ACHN (cell line): ENCODE measurements at places on chromosomes 3 and 15.
A peak's percentile ranks its signal among the peaks of the same experiment; 100 is the strongest.

DNA sequence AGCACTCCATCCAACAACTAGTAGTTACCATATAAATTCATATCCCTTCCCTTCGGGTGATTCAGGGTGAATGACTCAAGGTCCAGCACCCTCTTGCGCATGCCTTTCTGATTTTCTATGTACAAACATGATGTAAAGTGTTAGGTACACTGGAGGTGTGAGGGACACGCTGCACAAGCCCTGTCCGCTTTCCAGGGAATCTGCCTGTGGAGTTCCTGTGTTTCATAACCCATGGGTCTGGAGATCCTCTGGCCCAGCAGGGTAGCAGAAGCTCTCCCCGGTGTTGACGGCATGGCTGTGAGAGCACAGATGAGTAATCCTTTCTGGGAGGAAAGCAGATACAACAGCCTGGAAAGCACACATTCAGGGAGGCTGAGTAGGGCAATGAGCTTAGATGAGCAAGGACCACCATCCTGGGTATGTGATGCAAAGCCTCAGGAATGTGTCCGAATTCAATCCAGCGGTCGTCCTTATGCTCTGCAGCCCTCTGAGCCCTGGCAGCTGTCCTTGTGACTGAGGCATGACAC, 142.9 kb upstream of the TP63 start:
- DNase-seq, result no peak

DNA sequence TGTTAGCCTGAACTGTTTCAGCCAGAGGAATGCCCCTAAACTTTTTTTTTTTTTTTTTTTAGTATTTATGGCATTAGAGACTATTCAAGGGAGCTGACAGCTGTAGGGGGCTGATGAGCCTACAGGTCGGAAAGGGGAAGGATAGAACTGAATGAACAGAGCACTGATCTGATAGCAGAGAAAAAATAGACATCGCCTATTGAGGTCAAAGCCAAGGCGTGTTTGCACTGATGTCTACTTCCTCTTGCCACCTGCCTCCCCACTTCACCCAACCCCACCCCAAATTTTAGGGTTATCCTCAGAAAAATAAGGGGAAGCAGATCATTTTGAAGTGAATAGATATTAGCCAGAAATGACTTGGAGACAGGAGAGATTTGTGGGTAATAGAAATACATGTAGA, 3.0 kb upstream of the ZMAT3 start:
- no peak for DNase-seq

GRCh38 chr15:98812716-98813446, 164.5 kb downstream of the IGF1R start:
- DNase-seq, result no peak

- DNase-seq, result no peak
These were observed 65.1 kb upstream of the TEX264 start for GRCh38 chr3:51605938-51606337.

- no peak for DNase-seq
These were observed 317.8 kb downstream of the LPP start for GRCh38 chr3:188471723-188472122.

- no peak for DNase-seq
These were observed 28.9 kb downstream of the GRAMD1C start for GRCh38 chr3:113867506-113867905.

GRCh38 chr15:96070636-96071035, 259.9 kb upstream of the NR2F2 start:
- no peak for DNase-seq

DNA sequence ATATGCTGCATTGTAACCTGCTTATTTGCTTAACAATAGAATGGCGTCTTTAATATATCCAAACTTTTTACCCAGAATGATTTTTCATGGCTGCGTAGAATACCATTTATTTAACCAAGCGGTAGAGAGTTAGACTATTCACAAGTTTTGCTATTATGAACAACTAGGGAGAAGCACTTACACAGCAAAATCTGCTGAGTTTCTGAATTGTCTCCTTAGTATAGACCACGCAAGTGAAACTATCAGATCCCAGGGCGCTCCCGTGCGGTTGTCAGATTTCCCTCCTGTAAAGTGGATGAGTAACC, 12.6 kb upstream of the ADPGK start:
- no peak for DNase-seq

GRCh38 chr3:192888190-192888589, 29.5 kb downstream of the MB21D2 start:
- DNase-seq, result peak; percentile 77

DNA sequence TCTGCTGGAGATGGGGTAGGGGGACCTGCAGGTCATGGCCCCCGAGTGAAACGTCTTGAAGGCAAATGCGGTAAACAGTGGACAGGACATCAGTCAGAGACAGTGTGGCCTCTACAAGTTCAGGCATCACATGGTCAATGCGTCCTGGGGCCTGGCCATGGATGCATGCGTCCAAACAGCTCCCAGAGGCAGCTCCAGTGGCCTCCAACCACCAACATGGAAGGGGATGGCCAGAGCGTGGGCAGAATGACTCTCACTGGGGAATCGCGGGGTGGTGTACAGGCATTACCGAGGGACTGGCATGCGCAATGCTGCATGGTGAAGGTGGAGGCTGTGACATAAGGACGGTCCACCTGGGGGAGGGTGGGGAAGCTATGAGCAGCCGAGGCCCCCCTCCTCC, 35.6 kb upstream of the IQSEC1 start:
- DNase-seq, result no peak

GRCh38 chr15:81295486-81296121, 28.3 kb downstream of the STARD5 start:
- DNase-seq, result no peak

GRCh38 chr15:40034186-40034946, 4.6 kb downstream of the SRP14 start:
- no peak for DNase-seq

DNA sequence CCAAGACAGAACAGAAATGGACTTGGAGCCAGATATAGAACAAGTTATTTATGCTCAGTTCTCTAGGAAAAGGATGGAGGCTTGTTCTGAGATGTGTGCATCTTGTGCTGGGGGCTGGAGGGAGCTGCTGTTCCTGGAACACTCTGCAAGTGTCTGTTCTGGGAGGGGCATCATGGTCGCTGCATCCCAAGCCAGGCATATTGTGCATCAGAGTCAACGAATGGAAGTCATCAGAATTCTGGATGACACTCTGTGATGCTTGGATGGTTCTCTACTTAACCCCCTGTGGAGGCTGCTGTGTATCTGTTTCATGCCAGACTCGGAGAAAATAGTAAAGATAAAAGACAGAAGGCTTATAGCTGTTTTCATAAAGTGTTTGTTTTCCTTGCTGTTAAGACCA, 34.7 kb downstream of the RPL22L1 start:
- no peak for DNase-seq

DNA sequence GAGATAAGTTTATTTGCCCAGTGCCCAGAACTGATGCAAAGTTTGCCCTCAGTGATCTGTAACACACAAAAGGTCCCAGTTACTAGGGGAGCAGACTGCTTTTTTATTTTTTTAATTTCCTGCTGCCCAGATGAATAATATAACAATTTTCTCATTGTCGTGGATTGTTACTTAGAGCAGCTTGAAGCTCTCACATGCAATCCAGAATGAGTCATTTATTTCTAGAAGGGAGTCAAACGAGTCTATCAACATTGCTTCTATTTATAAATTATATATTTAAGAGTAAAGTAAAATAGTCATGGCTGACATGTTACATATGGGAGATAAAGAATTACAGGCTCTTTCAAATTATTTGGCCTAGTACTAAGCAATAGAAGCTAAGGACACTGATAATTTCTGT, 41.3 kb downstream of the MEIS2 start:
- no peak for DNase-seq

DNA sequence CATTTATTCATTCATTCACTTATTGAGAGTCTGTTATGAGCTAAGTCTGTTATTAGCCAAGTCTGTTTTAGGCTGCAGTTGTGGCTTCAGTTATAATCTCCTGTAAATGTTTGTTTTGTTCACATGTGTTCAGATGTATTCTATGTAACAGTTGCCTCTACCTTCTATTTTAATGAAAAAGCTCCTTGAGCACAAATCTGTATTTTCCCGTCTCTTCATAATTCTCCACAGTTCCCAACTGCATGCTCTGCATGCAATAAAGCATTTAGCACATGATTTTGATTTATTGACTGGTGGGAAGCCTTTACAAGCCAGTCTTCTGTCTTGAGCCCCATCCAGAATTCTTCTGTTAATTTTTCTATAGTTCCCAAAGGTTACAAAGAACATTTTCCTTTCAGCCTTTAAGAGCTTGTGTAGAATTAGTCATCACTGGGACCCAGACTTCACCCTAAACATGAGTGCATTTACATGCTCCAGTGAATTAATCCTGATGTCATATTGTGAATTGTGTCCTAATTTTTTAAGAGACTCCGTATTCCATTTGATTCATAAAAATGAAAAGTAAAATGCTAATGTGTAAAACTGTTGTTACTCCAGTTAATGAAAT, 122.3 kb upstream of the NR2E3 start:
- DNase-seq, result no peak

DNA sequence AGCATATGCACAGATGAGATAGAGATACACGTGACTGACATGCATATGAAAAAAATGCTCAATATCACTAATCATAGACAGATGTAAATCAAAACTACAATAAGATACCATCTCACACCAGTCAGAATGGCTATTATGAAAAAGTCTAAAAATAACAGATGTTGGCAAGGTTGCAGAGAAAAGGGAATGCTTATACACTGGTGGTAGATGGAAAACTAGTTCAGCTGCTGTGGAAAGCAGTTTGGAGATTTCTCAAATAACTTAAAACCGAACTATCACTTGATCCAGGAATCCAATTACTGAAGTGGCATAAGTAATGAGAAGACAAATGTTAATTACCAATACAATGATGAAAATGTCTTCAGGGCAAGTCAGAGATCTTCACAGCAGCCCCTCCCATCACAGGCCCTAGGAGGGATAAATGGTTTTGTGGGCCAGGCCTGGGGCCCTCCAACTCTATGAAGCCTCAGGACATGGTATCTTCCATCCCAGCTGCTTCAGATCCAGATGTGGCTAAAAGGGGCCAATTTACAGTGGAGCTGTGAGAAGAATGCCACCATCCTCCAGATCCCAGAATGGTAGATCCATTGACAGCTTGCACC, 71.4 kb upstream of the PLSCR4 start:
- no peak for DNase-seq

- DNase-seq, result peak; percentile 72
These were observed at the start of gene LPP for GRCh38 chr3:188154014-188154808. Gene LPP, plus strand, starts transcription at chr3:188154157. Its CDS starts 251,964 bp downstream, at chr3:188406121.

DNA sequence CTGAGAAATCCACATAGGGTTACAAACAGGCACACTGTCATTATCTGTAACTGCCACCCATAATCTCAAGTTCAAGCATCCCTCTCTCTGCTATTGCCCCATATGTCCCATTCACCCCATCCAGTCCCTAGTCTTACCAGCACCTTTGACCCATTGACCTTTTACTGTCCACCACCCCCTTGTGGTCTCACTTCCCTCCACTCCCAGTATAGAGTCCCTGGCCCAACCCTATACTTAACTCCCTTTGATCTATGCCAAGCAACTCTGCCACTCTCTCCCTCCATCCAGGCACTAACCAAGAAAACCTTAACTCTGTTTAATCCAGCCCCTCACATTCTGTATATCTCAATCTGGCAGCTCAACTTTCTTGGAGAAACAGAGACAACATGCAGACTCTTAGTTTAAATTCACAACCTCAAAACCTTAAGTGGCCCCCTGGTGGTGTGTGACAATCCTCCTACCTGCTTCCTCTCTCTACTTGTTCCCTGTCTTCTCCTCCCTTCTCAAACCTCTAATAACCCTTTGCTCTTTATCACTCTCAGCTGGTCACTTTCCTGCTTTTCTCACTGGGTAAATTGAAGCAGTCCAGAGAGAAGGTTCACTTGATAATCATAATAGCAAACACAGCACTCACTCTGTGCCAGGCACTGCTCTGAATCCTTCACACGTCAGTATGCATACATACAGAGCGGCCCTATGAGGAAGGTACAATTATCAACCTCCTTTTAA, 162.7 kb downstream of the STT3B start:
- no peak for DNase-seq

DNA sequence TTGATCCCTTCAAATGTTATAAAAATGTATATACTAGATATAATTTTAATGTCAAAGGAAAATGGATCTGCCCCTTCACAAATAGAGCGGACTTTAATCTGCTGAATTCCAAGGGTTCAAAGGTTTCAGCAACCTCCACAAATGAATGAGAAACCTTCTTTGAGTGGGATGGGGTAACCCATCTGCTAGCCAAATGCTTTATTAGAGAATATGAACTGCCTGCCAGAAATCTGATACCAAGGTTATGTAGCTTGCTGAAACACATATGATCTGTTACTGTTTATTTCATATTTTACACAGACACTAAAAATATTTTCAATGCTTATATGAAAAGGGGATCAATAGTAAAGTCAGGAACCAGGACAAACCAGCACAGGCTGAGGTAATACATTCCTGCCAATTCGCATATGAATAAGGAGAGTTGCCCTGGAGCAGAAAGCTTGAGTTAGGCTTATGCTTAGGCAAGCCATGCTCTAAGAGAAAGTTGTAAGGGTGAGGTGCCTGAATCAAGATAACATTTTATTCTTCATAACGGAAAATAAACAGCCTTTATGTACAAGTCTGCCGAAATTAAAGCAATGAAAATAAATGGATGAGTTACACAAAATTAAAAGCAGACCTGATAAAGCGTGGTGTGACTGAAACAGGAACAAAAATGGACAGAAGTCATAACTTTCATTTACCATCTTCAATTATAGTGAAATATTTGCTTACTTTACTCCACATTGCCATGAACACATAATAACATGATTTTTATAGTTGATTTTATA, 26.5 kb downstream of the PLOD2 start:
- no peak for DNase-seq

- DNase-seq, result no peak
These were observed 80.3 kb downstream of the SMAD3 start for GRCh38 chr15:67145710-67146109.

- DNase-seq, result peak; percentile 22
These were observed 54.6 kb downstream of the PPM1L start for GRCh38 chr3:160810362-160811236.

DNA sequence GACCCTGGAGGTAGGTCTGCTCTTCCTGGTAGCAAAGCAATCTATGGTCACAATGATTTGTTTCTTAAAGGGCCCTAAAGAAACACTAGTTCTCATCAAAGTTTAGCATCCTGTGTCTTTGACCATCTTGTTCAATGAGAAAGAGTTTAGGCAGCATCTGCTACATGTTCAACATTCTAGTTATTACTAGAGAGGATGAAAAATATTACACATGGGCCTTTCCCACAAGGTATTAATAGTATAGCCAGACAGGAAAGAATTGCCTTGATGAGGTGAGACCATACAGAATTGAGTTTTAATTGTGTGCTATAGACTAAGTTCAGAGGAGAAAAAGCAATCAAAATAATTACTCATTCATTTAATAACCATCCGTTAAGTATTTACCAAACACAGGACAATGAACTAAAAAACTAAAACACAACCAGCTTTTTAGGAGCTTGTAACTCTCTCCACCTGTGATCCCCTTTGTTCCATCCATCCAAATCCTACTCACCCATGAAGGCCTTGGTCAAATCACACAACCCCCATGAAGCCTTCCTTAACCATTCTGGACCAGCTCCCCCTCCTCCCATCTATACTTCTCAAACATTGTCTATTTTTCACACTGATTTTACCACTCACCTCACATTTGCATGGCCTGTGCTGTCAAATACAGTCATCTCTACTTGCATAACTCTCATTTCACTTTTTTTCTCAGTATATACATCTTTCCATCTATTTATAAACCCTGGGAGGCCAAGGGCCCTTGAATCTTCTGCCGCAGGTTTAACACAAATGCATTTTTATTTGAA, 122.9 kb downstream of the RORA start:
- no peak for DNase-seq
